T-helper 2 cell (primary cell): ENCODE measurements at places on chromosomes 6 and 20.
A peak's percentile ranks its signal among the peaks of the same experiment; 100 is the strongest.

DNA sequence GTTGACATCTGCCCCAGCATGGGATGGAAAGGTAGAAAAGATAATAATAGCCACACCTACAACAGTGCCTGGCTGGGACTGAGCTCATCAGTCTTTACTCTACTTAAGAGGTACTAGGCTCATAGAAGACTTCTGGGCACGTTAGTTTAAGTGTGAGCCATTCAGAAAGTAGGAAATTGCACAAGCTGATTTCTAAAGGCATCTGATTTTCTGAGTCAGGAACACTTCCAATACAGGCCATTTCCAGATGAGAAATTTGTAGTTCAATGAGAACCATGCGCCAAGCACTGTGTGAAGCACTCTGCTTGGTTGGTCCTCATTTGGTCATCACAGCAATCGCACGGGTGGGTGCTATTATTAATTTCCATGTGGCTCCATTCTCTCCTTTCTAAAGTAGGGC, 42.3 kb downstream of the MOCS1 start:
- DNase-seq = no peak

- DNase-seq = no peak
Measured at GRCh38 chr20:54029643-54030042, 40.8 kb downstream of the BCAS1 start.

GRCh38 chr6:119274197-119274595, 75.4 kb downstream of the MAN1A1 start:
- DNase-seq = no peak

DNA sequence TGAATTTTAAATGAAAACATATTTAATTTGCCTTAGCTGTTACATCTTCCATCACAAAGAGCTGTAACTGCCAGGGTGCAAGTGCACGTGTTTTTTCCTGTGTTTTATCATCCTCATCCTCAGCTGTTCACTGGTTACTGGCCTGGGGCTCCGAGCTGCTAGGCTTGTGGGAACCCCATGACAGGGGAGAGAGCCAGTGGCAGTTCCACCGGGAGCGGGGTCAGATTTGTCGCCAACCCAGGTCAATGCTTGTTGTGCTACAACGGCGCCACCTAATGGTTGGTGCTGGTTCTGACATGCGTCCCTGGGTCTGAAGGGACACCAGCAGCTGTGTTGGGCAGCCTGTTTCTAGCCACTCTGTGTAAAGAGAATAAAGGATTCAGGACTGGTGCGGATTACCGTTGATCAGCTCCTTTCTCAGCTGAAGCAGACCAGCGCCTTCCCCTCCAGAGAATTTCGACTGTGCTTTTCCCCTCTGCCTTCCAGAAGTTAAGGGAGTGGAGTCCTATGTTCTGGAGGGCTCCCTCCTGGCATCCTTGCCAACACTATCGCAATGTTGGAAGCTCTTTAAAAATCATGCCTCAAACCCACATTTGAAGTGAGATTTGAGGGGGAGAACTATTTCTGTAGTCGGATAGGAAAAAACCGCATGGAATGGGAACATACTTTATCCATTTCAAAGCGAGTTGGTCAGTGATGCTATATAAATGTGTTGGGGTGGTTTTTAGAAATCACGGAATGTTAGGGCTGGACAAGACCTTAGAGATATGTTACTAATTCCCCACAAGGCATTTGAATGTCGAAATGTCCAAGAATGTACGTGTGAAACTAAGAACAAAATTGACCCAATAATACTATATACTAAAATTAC, 32.1 kb downstream of the SUMO4 start:
- peak; percentile 71 for DNase-seq

- no peak for DNase-seq
Measured at GRCh38 chr6:102853249-102853955, 1459.9 kb downstream of the GRIK2 start.

DNA sequence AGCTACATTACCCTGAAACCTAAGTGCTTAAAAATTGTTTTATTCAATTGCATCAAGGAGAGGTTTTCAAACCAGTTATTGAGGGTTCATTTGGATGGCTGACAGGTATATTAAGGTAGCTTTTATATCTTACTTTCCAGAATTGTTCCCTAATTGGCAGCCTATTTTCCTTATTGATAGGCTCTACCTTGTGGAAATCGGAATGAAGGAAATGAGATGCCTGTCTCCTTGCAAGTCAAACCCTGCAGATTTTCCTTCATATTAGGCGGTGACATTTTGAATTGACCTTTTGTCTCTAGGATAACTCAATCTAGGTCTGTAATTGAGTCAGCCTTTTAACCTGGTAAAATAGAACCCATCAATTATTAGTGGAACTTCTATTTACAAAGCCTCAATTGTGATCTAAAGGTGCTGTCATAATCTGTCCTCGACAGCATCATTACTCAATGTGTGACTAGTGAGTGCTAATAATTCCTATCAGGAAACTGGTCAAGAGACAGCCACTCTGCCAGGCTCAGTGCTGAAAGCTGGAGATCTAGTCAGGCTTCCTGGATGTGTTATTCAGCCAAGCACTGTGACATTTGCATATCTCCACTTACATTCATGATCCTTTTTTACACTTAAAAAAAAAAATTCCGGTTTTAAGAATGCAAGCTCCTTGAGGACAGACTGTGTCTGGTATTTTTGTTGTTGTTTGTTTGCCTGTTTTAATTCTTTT, 20.1 kb downstream of the OPRM1 start:
- no peak for DNase-seq

GRCh38 chr6:35142588-35143569, 1.7 kb upstream of the TCP11 start:
- no peak for DNase-seq

DNA sequence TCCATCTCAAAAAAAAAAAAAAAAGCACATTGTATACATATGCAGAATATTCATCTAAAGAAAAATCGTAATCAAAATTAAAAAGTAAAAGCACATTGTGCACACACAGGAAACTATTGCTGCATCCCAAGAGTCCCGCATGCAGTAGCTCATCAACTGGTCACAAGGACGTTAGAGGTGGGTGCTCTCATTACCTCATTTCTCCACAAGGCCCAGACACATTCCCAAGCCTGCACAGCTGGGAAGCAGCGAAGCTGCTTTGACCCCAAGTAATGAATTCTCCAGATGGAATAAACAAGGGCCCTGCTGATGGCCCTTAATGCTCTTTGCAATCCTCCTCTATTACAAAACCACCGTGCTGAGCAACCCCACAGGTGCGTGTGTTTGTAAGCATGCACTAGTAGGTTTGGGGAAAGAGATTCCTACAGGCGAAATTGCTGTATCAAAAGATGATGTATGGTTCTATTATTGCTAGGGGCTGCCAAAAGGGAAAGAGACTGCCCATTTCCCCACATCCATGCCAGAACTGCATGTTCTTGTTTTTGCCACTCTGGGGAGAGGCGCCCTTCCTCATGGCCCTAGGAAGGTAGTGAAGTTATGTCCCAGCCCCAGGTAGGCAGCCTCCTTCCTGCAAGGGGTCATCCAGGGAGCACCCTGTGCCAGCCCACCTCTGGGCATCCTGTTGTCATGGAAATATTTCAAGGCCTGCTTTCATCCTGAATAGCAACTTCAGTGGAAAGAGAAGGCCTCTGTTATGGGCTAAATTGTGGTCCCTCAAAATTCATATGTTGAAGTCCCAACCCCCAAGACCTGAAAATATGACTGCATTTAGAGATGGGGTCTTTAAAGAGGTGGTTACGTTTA, 34.6 kb upstream of the PTGIS start:
- DNase-seq = no peak

DNA sequence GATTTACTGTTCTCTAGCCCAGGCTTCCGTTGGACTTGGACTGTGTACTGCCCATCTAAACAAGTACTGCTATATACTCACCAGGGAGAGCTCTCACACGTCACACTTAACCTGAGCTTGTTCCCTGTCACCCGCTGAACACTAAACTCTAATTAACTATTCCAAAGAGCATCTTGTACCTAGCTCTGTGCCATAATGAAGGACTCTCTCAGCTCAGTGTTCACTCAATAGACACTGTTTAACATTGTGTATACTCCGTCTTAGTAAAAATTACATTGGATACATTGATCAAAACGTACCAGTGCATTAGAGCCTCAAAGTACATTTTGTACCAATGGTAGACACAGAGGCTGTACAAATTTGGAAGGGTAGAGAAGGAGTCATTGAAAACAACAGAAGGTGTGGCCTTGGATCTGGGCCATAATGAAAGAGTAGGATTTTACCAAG, 55.4 kb upstream of the EPHA7 start:
- DNase-seq = no peak

- DNase-seq = no peak
Measured at GRCh38 chr6:107488875-107489635, 862 bp upstream of the SOBP start.

GRCh38 chr20:50506270-50506579, 4.0 kb upstream of the PTPN1 start:
- no peak for DNase-seq

DNA sequence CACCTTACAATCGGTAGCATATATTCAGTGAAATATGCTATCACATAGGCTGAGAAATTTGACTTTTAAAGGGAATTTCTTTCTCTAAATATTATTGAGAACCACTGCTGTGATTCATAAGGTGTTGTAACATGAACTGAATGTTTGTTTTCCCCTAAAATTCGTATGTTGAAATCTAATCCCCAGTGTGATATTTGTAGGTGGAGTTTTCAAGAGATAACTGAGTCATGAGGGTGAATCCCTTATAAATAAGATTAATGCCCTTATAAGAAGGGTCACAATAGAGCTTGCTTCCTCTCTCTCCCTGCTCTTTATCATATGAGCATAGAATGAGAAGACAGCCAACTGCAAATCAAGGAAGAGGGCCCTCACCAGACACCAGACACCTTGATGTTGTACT, 64.8 kb downstream of the LMBRD1 start:
- no peak for DNase-seq

GRCh38 chr20:63829603-63829944, 1.5 kb downstream of the ZBTB46 start:
- no peak for DNase-seq
